Stimulated activated CD8-positive, alpha-beta memory T cell treated with anti-CD3 and anti-CD28 coated beads, Interleukin-15, amount 100 ng/mL, for 1 hour (primary cell): ENCODE measurements at places on chromosomes 6 and 20.

DNA sequence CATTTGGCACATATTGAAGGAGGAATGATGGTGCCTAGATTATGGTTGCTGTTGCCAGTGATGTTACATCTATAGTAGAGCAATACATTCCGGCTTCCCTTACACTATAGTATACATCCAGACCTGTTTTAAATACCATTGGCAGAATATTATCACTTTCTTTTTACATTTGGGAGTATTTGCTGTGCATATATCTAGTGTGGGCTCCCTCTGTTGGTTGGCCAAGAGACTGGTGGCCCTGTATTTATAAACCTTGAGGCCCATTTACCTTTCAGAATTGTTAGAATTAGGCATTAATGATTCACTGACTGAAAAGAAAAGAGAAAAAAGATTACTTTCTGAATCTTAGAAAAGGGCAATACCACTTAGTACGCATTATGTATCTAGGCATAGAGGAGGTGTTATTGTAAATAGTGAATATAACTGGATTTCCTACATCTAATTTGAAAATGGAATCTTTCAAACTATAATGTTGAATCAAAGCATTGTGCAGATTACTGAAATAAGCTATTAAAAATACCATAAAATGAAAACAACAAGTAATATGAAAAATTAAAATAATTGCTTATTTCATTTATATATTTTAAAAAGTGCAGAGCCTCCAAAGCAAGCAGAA lies 628.8 kb upstream of the MAN1A1 start:
- DNase-seq: no peak

DNA sequence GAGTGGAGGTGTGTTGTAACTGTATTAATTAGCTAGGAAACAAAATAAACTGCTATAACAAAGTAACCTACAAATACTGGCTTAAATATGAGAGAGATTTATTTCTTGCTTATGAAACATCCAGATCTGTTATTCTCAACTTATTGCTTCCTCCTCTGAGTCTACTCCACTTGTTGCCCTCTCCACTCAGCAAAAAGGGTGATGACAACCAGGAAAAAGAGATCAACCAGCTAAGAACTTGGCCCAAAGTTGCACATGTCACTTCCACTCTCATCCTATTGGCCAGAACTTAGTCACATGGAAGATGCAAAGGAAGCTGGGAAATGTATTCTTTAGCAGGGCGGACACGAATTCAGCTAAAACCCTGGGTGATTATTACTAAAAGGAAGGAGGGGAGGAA lies 5.2 kb upstream of the TP53RK start:
- DNase-seq: no peak

DNA sequence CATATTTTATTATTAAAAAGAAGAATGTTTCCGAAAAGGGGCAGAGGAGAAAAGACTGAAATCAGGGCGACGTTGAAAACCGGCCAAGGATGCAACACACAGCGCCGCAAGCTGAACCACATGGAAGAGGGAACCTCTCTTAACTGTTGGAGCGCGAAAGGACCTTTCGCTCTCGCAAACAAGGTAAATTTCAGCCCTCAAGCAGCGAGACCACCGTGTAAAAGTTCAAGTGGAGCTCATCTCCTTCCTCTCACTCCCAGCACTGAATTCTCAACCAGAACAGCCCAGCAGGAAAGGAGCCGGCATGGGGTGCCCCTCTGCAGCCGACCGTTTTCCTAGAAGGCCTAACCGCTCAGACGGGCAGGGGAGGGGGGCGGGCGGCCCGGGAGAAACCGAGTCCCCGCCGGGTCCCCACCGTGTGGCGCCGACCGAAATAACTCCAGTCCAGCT lies 621 bp downstream of the GPR63 start:
- no peak for DNase-seq

DNA sequence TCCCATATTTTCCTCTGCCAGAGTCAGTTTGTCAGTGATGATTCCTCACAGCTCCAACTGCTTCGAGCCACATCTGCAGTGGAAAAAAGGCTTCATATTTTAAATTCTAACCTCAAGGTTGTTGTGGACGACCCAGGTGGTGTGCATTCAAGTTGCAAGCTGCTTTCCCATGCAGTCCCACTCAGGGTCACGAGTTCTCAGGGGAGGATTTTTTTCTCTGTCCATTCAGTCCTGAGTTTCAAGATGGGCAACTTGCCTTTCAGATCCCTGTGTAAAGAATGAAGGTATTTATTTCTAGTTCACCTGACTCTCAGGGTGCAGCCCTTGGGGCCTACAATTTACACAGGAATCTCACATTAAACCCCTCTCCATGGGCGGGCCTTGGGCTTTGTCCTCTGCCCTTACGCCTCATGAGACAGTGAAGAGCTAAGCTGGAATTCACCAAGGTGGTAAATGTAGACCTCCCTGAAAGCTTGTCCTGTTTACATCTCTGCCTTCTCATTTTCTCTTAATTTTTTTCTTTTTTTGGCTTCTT lies 65.9 kb downstream of the TPD52L1 start:
- DNase-seq: no peak

GRCh38 chr6:71496722-71497033 lies 208.1 kb downstream of the OGFRL1 start:
- no peak for DNase-seq

DNA sequence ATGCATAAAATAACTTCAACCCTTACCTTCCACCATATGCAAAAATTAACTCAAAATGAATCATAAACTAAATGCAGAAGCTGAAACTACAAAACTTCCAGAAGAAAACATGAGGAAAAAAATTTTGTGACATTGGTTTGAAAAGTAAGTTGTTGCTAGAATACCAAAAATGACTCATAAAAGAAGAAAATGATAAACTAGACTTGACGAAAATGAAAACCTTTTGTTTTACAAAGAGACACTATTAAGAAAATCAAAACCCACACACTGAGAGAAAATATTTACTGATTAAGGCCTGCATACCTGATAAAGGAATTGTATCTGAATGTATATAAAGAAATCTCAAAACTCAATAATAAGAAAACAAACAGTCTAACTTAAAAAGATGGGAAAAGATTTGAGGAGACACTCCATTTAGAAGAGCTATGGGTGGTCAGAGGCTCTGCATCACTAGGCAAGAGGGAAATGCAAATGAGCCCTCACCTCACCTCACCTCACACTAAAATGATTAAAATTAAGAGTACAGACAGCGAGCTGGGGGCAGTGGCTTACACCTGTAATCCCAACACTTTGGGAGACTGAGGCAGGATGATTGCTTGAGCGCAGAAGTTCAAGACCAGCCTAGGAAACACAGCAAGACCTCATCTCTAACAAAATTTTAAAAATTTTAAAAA lies 97.6 kb upstream of the CST7 start:
- DNase-seq: no peak

DNA sequence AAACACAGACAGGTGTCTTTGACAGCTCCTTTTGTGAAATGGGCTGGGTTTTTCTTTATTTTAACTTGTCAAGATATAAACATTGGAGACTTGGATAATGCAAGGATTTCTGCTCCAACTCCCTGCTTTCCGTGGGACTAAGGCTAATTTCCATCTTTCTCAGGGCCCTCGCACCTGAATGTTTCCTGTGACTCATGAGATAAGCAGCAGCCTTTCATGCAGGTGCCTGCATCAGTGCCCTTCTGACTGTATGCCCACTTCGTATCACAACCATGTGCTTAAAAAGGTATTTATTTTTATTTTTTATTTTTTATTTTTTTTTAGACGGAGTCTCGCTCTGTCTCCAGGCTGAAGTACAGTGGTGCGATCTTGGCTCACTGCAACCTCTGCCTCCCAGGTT lies 736.1 kb downstream of the DOK5 start:
- no peak for DNase-seq

- no peak for DNase-seq
These were observed 62.8 kb upstream of the SCP2D1 start for GRCh38 chr20:18750735-18751134.

- no peak for DNase-seq
These were observed 91.5 kb upstream of the THBS2 start for GRCh38 chr6:169345146-169345545.

DNA sequence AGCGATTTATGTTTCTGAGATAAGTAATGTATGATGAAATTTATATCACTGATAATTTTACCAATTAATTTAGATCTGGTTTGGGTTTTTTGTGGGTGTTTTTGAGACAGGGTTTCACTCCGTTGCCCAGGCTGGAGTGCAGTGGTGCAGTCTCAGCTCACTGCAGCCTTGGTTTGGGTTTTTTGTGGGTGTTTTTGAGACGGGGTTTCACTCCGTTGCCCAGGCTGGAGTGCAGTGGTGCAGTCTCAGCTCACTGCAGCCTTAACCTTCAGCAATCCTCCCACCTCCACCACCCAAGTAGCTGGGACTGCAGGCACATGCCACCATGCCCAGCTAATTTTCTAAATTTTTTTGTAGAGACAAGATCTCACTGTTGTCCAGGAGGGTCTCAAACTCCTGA lies 13.0 kb downstream of the MRS2 start:
- no peak for DNase-seq

GRCh38 chr6:21300439-21300838 lies 293.1 kb upstream of the SOX4 start:
- DNase-seq: no peak

- DNase-seq: no peak
These were observed 271.2 kb upstream of the TAB2 start for GRCh38 chr6:149046164-149046821.

DNA sequence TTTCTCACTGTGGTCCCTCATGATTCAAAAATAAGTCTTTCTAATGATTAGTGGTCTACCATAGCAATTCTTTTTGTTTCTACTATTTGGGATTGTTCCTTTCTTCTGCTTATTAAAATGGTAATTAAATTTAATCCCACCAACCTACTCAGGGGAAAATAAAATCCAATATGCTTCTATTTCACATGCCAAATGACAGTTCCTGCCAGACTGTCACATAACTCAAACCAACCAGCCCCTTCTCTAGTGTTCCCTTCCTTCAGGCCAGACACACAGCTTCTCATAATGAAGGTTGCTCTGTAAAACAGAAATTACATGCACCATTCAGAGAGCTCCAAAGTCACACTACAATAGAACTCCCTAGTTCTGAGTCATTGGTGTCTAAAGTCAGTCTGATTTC lies 23.2 kb downstream of the PAK5 start:
- no peak for DNase-seq

- no peak for DNase-seq
These were observed at the start of gene RRAGD for GRCh38 chr6:89412071-89413005. Gene RRAGD (minus strand): TSS chr6:89412273. CDS start chr6:89411993, 280 bp downstream.

DNA sequence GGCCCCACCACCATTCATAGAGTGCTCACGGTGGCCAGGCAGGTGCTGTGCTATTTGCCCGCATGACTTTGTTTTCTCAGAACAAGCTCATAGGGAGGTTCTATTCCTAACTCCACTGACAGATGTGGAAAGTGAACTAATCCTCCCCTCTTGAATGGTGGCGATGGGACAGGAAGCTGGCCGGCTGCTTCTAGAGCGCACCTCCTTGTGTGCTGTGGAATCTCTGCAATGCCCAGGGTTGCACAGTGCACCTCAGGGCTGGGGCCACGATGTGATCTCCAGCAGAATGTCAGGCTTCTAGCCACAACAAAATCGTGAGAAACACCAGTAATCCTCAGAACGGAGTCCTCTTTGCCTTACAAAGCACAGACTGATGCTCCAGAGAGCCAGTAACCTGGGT lies 53.8 kb upstream of the SLC22A23 start:
- no peak for DNase-seq

DNA sequence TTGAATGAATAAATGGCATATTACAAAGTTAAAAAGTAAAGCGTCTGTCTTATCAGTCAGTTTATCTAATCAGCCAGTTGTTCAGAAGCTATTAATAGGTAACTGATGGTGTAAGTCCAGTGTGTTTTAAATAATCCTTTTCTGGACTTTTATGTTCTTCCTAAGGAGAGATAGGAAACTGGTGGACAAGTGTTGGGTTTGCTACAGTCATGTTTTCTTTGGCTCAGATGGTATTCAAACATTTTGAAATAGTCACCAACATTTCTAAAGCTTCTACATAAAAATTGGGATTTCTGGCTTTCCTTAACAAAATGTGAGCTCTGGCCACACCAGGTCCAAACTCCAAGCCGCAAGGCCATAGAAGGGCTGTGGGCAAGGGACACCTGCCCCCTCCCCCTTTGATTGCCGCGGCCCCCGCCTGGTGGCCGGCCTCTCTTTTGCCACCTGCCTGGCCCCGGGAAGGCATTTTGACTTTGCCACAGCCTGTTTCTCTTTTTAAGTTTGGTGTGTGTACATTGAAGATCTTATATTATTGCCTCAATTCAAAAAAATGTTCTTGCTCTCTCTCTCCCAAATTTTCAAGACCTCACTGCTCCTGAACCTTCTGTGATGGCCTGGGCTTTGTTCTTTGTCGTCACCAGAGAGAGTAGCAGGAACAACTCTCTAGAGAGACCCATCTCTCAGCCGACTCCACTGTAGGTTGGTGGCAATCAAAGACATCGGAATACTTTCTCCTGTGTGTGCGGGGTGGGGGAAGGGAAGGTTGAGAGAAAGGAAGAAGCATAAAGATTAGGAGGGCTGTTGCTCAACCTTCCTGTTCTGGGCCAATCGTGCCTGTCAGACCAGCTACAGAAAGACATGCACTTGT lies 84.0 kb upstream of the ZNF217 start:
- DNase-seq: no peak

DNA sequence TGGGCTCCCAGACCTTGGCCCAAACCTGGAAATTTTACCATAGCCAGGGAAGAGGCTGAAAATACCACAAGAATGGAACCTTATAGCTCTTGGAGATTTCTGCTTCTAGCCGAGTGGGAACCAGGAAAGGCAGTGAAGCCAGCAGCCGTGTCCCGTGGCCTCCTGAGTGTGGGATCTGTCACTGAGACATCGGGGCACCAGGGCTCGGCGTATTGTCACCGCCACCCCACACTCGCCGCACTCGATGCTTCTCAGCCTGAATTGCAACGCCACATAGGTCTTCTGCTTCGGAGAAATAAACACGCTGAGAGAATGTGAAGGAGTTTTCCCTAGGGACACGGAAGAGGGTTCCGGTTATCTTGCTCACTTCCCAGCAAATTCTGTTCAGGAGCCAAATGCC lies 61.5 kb downstream of the DLL1 start:
- no peak for DNase-seq

GRCh38 chr6:70651326-70651905 lies 16.3 kb upstream of the SMAP1 start:
- peak; percentile 3 for DNase-seq

GRCh38 chr6:16301511-16301910 lies 63.1 kb downstream of the GMPR start:
- DNase-seq: no peak

GRCh38 chr6:44500074-44500473 lies 112.6 kb downstream of the CDC5L start:
- no peak for DNase-seq

- no peak for DNase-seq
These were observed 1.6 kb upstream of the ADIG start for GRCh38 chr20:38579219-38579910.
